Stimulated activated CD4-positive, alpha-beta T cell treated with anti-CD3 and anti-CD28 coated beads, Interleukin-1b, Interleukin-23, amount 100 ng/mL, for 24 hours (primary cell): ENCODE measurements at places on chromosomes 3 and 15.
A peak's percentile ranks its signal among the peaks of the same experiment; 100 is the strongest.

GRCh38 chr3:149134575-149134974 is 5.1 kb downstream of the HPS3 start:
- DNase-seq, result no peak

DNA sequence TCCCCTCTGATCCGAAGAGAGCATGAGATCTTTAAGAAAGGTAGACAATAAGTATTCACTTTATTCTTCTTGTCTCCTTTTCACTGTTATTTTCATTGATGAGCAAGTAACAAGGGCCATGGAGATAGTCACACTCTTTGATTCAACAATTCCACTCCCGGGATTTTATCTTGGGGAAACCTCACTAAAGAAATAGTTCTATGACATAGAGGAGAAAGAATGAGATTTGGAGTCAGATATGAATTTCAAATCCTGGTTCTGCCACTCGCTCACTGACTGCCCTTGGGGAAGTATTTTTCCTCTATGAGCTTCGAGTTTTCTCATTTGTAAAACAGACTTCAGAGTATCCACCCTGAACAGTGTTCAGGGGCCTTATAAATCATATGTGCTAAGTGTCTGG is 514.6 kb downstream of the NLGN1 start:
- no peak for DNase-seq

DNA sequence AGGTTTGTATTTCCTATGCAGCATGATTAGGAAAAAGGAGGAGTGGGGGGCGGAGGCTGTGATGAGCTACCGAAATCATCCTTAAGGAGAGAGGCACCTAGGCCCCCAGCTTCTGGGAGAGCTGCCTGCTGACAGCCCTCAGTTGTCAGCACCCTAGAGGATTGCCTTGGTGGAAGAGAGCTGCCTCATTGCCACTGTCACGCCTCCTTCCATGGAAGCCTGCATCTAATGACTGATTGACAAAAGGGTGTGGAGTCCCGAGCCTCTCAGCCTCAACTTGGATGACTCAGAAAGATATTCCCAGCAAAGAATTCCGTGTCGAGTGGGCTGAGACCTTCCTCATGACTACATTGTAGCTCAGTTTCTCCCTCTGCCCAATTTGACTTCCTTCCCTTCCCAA is 320.4 kb upstream of the PROK2 start:
- no peak for DNase-seq

DNA sequence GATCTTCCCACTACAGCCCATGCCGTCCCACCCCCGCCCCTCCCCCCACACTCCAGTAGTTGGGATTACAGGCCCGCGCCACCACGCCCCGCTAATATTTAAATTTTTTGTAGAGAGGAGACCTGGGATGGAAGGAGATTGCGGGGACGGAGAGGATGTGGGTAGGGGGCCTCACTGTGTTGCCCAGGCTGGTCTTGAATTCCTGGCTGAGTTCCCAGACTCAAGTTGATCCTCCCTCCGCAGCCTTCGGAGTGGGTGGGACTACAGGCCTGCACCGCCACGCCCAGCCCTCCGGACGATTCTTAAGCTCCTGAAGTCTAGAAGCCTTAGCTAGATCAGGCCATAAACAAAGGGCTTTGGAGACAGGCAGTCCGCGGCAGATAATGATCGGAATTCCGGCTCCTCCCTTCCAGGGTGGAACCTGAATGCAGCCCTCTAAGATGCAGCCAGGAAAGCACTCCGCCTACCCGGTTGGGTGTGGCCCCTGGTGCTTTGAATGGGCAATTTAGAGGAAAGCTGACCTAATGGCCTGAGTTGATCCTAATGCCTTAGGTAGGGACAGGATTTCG is at the start of gene DPPA2:
DPPA2 (minus strand) TSS at position 356 of the 569 bp plus-strand sequence. CDS start 1,975 bp downstream, outside the sequence.
- DNase-seq, result no peak

DNA sequence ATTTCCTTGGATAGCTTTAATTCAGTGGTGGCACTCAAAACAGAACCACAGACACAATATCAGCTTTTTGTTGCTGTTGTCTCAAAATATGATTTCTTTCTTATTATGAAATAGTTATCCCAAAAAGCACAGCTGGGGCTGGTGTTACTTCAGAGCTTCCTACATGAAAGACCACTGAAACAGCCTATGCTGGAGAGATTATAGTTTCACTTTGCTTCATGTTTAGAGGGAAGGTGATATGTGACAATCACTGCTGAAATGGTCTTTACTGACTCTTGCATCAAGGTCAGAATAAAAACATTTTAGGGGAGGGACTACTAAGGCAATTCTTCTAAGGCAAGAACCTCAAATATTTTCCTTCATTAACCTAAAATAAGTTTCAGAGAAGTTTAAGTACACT is 190.7 kb downstream of the TNIK start:
- DNase-seq, result no peak

DNA sequence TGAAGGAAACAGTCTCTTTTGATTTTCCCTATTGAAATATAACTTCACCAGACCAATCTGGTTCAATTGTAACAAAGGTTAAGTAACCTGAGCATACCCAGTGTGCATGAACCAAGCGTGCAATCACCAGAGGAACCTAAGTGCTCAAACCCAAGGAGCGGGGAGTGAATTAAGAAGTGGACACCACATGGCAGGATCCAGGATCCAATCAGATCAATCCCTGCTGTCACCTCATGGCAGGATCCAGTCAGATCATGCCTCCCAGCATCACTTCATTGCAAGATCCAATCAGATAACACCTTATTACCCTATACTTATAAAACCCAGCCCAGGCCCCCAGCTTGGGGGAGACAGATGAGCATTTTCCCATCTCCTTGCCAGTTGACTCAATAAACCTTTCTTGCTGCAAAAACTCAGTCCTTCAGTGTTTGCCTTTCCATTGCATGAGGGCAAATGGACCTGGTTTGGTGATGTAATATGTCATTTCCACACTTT is 38.9 kb upstream of the RNU6-1 start:
- no peak for DNase-seq

DNA sequence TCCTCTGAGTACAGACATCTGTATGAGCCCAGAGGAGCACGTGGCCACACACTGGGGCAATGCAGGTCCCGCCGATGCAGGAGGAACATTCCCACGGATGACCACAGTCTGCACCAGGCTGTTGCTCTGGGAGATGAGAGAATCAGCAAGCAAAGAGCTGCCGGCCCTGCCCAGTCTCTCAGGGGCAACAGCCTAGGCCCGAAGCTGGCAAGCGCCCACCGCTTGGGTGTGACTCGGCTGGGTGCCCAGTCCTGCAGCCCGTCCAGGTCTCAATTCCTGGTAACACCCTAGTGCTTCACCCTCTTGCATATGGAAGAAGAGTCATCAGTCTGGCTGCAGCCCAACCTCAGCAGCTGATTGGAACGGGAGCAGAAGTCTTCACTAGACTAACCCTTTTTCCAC is 153.7 kb upstream of the HES1 start:
- no peak for DNase-seq

- DNase-seq, result no peak
Observed at GRCh38 chr15:70503798-70504298, 259.5 kb downstream of the UACA start.

DNA sequence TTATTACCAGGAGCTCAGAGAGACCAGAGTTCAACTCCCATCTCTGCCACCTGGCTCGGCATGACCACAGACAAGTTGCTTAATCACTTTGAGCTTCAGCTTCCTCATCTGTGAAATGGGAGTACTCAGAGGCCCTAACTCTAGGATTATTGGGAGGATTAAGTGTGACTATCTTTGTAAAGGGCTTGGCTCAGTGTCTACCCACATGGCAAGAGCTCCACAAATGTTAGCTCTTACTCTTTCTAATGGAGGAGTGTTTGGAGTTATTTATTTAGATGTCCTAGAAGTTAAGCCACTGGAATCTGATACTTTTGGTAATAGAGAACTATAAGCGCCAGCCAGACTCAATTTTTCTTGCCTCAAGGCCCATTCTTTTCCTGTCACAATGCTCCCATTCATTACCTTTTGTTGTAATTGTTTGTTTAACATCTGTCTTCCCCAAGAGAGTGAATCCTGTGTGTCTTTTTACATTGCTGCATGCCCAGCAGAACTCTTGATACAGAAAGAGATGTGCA is 12.3 kb upstream of the LMCD1 start:
- no peak for DNase-seq

GRCh38 chr3:188918093-188918492 is 253.7 kb upstream of the TPRG1 start:
- DNase-seq, result no peak

GRCh38 chr3:65035246-65035645 is 347.4 kb upstream of the ADAMTS9 start:
- DNase-seq, result no peak

- peak; percentile 30 for DNase-seq
Observed at GRCh38 chr3:8629151-8630021, 15.2 kb downstream of the SSUH2 start.

DNA sequence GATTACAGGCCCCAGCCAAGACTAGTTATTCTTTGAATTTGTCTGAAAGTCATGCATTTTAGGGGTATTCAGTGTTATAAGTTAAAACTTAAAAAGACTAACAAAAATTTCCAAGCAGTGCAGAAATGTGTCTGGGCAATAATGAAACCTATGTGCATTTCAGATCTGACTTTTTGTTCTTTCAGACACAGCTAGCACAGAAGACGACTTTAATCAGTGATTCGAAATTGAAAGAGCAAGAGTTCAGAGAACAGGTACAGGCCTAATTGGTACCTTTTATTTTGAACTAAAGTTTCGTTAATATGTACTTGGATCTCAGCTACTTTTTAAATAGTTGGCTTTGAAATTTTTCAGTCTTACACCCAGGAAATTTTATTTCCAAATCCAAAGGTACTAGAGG is 163.1 kb upstream of the LRRFIP2 start:
- DNase-seq, result no peak

- peak; percentile 15 for DNase-seq
Observed at GRCh38 chr3:33131331-33132018, 17.7 kb downstream of the CRTAP start.
